Activated CD4-positive, alpha-beta T cell treated with anti-CD3 and anti-CD28 coated beads, Interleukin-2, amount 50 U/mL, for 1 hour (primary cell): ENCODE measurements at places on chromosomes 7 and 10.

GRCh38 chr7:36078816-36079360 lies 74.2 kb upstream of the EEPD1 start:
- no peak for DNase-seq

DNA sequence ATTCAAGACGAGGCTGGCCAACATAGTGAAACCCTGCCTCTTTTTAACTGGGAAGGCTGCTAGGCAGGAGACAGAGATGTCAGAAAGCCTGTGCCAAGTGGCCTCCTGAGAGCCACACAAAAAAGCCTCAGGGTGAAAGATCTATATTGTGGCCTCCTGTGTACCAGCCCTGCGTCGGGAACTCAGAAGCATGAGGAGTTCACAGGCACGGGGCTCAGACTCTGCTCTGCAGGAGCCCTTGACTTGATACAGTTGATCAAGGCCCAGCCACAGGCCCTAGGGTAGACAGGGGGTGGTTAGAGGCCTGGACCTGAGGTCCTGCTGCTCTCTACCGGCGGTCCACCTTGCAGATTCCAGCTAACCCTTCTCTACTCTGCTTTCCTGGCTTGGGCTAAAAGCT lies 30.2 kb downstream of the FAM241B start:
- DNase-seq, result no peak

- no peak for DNase-seq
Measured at GRCh38 chr7:135647755-135648154, 14.6 kb upstream of the STMP1 start.

GRCh38 chr7:29265208-29265923 lies 70.8 kb downstream of the CHN2 start:
- no peak for DNase-seq

- DNase-seq, result no peak
Measured at GRCh38 chr10:103535595-103535994, 42.1 kb downstream of the NEURL1 start.

GRCh38 chr7:151381098-151381347 lies 28.8 kb downstream of the WDR86 start:
- no peak for DNase-seq

GRCh38 chr7:134789967-134790685 lies 10.7 kb downstream of the CALD1 start:
- no peak for DNase-seq

DNA sequence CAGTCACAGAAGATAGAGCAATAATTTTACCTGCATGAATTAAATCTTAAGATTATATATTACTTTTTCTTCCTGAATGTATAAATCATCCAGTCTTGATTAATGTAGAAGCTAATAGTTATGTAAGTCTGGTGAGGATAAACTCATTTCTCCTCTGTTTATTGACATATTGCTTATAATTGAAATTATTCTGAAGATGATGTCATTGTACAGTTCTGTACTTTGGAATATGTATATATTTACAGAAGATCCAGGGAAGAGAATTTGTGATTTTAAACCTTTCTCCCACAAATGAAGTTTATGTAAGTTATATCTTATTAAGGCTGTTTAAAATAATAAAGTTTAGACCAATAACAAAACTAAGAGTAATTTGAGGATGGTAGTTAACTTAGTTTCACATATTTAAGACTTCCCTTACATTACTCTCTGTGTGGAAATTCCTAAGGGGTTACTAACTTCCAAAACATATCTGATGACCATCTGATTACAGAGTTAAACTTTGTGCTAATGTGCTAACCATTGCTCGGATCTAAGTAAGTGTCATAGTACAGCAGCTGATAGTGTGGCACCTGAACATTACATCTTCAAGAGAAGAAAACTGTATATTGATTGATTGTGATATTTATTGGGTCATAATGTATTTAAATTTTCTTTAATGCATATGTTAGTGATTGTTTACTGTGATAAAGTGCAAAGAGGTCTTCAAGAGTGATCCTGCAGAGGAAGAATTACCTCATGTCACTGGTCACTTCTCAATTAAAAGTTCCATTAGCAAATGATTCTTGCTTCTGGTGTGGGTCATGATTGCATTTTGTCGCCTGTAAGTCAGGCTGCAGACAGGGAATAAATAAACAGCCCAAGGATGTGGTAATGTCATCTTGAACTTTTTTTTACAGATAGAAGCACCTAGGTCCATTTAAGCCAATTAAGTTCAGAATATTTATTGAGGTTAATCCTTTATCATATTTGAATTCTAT lies 96.9 kb downstream of the UBE3C start:
- no peak for DNase-seq

GRCh38 chr10:30432622-30433305 lies 1.2 kb upstream of the MAP3K8 start:
- no peak for DNase-seq

DNA sequence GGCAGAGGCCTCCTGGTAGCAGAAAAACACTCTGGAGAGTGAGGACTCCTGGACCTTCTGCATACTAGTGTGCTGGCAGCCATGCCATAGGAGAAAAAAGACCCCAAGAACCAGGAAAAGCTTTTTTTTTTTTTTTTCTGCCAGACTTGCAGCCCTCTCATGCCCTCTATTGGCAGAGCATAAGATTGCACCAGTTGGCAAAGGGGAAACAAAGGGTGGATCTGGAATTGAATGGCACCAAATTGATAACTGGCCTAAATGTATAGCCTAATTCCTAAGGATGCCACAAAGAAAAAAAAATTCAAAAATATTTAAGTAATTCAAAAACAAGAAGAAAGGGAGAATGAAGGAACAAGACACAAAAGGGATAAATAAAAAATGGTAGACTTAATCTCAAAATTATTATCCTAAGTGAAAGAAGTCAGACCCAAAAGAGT lies 112.5 kb upstream of the GHITM start:
- no peak for DNase-seq

GRCh38 chr10:132223156-132223590 lies 36.4 kb downstream of the DPYSL4 start:
- peak; percentile 63 for DNase-seq

DNA sequence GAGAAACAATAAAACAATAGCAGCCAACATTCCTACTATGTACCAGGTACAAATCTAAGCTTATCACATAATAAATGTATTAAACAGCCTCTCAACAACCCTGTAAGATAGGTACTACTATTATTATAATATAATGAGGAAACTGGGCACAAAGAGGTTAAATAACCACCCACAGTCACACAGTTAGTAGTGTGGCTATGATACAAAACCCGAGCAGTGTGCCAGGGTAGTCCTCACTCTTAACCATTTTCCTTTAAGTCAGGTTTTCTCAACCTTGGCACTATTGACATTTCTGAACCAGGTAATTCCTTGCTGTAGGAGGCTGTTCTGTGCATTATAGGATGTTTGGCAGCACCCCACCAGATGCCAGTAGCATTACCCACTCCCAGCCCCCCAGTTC lies 48.8 kb downstream of the DNAJC1 start:
- no peak for DNase-seq

GRCh38 chr10:82887488-82887887 lies 1012.5 kb downstream of the NRG3 start:
- no peak for DNase-seq

GRCh38 chr7:6143997-6144396 lies 112.8 kb downstream of the ANKRD61 start:
- no peak for DNase-seq

GRCh38 chr10:62473241-62473640 lies 99.1 kb downstream of the ZNF365 start:
- no peak for DNase-seq

DNA sequence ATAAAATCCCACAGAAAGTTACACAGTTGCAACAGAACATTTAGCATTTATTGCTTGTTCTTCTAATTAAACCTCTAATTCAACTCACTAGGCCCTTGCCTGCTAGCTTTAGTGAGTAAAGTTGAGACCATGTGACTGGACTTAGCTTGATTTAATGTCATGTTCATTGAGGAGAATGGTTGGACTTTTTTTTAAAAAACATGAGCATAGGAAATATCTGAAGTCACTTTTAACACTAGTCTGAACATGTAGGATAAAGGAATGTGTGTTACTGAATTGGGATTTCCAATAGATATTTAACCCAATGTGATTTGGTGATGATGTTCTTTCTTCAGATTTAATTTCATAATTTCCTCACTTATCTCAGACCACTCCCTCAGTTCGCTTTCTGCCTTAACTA lies 24.6 kb upstream of the GLCCI1 start:
- DNase-seq, result no peak

DNA sequence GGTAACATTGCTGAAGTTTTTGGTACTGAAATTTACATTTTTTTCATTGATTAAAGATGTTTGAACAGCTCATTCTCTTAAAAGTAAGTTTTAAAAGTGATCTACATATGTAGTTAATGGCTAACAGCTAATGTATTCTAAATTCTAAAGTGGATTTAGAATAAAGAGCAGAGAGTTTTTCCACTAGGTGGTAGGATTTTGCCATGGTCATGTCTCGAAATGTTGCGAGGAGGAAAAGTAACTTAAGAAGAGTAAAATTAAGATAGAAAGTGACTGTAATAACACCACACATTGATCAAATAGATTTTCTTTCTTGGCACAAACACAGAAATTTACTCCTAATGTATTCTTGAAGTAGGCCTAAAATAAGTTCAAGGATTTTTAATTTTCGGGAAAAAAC lies 19.8 kb downstream of the LSMEM1 start:
- DNase-seq, result no peak

DNA sequence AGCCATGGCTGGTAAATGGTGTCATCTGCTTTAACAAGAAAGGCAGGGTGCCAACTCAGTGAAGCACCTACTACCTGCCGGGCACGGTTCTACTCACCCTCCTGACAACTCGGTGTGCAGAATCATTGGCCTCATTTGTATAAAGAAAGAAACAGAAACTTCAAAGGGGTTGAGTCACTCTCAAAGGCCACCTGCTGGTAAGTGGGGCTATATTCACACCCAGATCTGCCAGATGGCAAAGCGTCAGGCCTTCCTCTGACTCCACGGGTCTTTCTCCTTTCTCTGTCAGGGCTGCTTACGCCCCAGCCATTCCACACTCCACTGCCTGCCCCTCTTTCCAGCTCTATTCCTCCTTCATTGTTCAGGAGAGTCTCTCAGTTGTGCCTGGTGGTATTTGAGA lies 309.2 kb downstream of the GFRA1 start:
- no peak for DNase-seq

- no peak for DNase-seq
Measured at GRCh38 chr10:31757831-31758230, 170.8 kb downstream of the ARHGAP12 start.

GRCh38 chr10:61592581-61592980 lies 70.1 kb upstream of the CABCOCO1 start:
- no peak for DNase-seq

DNA sequence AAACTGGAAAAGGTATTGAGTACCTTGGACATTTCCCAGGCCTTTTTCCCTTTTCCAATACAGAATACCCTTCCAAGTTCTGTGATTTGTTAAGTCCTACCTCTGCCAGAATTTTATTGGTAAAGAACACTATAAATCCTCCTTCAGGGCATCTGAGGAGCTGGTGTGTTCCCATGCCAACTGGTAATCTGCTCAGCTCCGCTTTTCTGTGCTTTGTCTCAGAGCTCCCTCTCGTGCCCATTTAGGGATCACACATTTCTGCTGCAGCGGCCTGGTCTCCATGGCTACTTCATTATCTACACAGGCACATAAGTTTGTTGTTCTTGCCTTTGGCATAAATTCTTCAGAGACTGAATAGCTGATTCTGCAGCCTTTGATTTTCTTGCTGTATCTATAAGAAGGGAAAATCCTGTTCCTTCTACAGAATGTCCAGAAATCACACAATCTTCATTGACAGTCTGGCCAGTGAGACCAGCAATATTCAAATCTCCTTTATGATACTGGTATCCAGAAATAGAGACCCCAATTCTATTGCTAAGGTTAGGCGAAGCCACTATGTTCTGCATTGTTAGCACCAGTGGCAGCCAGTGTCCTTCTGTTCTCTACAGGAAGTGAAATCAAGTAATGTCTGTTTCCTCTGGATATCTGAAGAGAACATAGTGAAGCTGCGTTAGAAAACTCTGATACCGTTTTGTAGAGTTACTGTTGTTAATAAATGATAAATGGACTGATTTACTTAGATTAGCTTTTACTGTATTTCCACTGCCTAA lies 51.9 kb downstream of the DENND11 start:
- DNase-seq, result no peak

- DNase-seq, result no peak
Measured at GRCh38 chr7:44966731-44967538, 11.9 kb downstream of the MYO1G start.

- DNase-seq, result no peak
Measured at GRCh38 chr7:14834883-14835282, 67.7 kb downstream of the DGKB start.

GRCh38 chr7:92135052-92135889 lies 994 bp upstream of the CYP51A1 start:
- DNase-seq, result no peak

DNA sequence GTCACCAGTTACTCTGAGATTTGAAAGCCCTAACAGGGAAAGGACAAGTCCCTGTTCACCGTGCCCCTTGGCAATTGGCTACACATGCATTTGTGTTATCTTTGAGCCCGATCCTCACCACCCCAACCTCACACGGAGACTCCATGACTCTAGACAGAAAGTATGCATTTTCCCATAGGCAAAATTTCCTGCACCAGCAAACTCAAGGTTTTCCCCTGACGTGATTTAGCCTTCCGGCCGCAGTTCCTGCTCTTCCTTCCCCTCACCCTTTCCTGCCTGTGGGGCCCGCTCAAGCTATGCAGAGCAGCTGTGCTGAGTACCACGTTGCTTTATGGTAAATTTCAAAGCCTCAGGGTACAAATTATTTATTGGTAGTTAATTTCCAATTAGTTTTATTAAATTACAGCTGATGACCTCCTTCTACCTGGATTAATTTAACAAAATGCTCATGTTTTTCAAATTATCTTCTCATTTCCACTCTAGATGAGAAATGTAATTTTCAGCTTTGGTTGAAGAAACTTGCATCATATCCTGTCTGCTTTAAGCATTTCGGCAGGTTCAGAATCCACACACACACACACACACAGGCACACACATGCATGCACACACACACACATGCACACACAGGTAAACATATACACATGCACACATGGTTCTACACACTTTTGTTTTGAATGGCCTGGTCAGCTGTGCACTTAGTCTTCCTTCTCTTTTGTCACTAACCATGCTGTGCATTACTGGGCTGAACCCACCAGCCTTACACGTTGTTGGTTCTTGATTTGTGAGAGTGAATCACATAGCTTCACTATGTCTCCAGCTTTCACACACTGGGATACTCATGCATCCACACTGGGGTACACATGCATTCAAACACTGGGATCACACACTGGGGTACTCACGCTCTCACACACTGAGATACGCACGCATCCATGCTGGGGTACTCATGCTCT lies 283.1 kb upstream of the PITRM1 start:
- DNase-seq, result no peak
